ENCODE measurements at places on chromosomes 4 and X.

DNA sequence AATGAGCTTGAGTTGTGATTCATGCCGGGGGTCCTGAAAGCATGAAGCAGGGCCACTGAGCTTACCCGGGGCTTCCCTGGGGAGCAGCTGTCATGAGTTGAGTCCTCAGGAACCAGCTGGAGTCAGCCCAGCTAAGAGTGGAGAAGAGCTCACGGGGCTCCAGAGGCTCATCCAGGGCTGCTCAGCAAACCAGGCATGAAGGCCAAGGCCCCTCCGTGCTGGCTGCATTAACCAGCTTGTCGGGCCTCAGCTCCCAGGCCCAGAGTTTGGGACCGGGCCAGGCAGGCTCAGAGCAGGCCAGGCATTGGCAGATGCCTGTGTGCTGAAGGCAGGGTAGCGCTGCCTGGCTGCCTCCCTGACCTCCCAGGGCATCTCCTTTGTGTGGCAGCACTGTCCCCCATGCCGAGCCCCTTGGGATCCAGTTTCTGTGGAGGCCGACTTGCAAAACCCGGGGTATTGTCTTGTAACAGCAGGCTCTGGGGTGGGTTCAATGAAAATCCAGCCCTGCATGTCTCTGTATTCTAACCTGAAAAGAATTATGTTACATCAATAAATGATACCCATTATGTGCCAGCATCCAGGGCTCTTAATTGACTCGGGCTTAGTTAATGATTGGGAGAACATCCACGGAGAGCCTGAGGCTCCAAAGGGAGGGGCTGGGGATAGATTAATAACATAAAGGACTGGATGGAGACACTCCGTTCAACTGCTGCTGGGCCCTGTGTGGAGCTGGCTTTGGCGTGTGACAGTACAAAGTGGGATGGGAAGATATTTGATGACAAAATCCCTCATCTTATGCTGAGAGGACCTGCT lies 68.0 kb upstream of the MSX1 start:
- DNase-seq = no peak

DNA sequence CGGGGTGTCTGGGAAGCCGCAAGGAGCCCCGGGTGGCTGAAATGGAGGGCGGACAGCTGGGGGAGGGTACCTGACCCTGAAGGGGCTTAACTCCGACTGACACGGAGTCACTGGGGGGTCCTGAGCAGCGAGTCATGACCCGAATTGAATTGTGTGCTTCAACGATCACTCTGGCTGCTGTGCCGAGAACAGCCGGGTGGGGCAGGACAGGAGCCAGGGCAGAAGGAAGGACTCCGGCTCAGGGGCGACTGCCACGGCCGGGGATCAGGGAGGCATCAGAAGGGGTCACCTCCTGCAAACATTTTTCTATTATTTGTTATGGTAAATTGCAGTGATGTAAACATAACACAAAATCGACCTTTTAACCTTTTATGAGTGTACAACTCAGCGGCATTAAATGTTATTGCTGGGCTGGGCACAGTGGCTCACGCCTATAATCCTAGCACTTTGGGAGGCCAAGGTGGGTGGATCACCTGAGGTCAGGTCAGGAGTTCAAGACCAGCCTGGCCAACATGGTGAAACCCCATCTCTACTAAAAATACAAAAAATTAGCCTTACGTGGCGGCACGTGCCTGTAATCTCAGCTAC lies 21.6 kb downstream of the ZFYVE28 start:
- no peak for DNase-seq

DNA sequence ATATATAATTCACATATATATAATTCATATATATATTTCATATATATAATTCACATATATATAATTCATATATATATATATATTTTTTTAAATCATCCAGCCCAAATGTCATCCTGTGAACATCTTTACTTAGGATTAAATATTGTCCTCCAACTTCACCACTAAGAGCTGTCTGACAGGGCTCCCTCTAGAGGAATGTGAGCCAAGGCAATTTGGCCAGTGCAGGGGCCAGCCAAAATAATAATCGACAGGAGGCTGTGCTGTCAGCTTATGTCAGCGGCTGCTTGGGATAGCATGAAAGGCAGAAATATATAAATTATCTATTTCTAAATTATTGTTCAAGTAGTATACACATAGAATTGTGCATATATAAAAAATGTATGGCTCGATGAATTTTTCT lies 29.5 kb downstream of the EGFL6 start:
- DNase-seq = no peak

DNA sequence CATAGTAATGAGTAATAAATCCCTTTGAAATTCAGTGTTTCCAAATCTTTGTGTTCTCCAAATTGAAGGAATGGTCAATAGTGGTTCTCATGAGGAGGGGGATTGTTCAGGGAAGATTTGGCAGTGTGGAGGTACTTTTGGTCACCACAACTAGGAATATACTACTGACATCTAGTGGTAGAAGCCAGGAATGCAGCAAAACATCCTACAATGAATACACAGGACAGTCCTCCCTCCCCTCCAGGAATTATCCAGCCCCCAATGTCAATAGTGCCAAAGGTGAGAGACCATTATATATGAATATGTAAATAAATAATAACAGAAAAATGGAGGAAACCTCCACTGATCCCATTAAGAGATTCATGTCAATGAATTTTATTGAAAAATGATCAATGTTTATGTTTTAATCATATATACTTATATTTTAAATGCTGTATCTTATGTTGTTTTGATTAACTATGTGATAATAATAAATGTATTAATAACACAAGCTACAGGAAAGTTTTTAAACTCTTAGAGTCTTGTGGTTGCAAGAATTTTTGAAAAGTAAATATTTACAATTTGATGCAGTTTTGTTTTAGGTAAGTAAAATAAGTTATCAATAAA lies 14.4 kb upstream of the FAM9A start:
- DNase-seq = peak; percentile 20

DNA sequence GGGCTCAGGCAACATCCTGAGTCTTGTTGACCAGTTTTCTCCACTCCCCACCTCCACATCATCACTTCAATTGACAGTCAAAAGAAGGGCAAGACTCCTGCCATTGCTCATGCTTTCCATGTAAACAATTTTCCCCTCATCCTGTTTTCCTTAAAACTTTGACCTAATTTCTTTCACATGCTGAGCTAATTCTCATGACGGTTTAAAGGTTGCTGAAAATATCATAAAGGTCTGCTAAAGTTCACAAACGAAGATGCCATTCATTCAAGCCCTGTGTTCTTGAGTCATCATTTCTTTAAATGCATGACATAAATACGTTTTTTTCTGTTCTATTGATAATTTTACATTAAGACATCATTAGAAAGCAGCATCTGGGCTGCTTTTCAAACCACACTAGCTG lies 353.9 kb downstream of the NKX6-1 start:
- DNase-seq = no peak

- DNase-seq = no peak
Observed at GRCh38 chr4:41514766-41515481, 23.0 kb upstream of the LIMCH1 start.

DNA sequence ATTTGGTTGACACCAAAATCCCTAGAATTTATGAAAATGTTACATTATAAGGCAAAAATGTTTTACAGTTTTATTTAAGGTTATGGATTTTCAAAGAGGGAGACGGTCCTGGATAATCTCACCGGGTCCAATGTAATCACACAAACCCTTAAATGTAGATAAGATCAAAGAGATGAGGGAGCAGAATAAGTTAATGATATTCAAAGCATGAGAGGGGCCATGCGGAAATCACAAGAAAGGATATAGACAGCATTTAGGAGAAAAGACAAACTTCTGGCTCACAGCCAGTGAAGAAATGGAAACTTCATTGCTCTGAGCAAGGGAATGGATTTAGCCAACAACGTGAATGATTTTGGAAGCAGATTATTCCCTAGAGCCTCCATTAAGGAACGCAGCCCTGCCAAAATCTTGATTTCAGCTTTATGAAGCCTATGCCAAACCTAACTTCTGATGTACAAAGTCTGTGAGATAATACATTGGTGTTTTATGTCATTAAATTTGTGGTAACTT lies 684.4 kb upstream of the GNPDA2 start:
- no peak for DNase-seq

- DNase-seq = no peak
Observed at GRCh38 chrX:40573763-40574162, 7.0 kb upstream of the ATP6AP2 start.

GRCh38 chr4:170256807-170257206 lies 167.1 kb upstream of the AADAT start:
- DNase-seq = no peak

DNA sequence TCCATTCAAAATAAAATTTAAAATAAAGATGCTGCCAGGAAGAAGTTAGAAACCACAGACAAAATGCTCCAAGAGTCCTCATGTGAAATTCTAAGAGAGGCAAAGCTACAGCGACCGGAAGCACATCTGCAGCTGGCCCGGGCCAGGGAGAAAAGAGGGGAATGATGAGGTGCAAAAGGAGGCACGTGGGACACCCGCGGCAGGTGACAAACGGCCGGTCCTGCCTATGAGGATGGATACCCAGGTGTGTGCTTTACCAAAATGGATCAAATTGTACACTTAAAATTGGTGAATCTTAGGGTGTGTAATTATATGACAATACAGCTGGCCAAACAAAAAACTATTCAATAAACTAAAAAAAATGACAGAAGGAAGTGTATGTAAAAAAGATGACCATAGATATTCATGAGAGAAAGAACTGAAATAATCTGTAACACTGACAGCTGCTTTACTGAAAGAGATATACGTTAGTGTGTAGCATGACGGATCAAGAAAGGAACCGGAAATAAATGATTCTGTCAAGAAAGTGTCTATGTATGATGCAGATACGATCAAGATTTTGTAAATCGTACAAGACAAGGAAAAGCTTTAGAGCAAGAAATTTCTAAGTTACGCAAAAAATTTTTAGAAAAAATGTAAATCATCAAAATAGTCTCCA lies 29.5 kb downstream of the PPP2R3B start:
- DNase-seq = no peak

GRCh38 chr4:70936200-70936787 lies 34.1 kb downstream of the MOB1B start:
- DNase-seq = no peak

DNA sequence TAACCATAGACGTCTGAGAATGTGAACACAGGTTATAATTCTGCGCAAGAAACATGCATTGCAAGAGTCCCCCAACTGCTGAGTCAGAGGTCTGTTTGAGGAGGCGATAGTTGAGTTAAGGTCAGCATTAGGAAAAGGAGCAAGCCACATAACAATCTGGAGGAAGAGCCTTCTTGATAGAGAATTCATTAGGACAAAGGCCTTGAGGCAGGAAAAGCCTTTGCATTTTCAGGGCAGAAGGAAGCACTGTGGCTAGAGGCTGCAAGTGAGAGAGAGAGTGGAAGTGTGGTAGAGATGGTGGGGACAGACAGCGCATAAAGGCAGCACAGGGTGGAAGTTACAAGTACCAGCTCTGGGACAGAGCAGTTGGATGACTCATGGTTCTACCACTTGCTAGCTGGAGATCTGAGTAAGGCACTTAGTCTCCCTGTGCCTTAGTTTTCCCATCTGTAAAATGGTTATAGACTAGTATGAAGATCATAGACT lies 125.8 kb upstream of the LNX1 start:
- DNase-seq = no peak

GRCh38 chr4:38614231-38614630 lies 49.8 kb upstream of the KLF3 start:
- no peak for DNase-seq

DNA sequence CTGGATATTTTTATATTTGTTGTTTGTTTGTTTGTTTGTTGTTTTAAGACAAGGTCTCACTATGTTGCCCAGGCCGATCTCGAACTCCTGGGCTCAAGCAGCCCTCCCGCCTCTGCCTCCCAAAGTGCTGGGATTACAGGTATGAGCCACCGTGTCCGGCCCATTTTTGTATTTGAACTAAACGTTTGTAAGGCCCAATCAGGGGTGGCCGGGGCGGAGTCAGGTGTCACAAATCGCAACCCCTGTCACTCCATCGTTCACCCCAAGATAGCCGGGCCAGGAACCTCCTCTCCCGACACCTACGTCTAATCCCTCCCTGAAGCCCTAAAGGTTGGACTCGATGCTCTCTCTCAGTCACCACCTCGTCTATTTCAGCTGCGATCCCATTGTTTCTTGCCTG lies 722 bp upstream of the EFHC2 start:
- peak; percentile 20 for DNase-seq

DNA sequence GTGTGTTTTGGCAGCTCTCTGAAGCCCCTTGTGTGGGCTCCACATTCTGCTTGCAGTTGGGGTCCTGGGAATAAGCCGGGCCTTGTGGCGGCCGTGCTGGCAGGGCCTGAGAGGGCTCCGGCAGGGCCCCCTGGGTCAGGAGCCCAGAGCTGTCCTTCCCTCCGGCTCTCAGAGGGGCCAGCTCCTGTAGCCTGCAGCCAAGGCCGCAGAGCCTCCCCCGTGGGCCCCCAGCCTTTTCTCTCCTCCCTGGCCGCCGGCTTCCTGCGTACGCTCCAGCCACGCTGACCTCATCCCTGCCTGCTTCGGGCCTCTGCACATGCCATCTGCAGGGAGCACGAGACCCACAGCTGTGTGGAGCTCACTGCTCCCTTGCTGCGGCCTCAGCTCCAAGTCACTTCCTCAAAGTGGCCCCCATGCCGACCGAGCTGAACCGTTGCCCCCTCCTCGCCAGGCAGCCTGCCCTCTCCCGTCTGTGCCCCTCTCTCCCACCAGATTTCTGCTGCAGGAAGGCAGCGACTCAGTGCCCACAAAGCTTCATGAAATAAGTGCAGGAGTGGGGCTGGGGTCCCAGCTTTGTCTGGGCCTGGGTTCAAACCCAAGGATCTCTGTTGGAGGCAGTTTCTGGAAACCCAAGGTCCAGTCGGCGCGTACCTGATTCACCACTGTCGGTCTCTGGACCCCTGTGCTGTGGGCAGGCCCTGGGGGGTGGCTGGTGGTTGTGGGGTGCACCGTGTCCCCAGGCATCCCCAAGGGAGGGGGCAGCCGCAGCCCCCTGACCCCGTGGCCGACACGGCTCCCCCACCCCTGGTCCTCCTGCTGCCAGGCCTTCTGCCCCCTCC lies 57.1 kb upstream of the NKX1-1 start:
- no peak for DNase-seq

DNA sequence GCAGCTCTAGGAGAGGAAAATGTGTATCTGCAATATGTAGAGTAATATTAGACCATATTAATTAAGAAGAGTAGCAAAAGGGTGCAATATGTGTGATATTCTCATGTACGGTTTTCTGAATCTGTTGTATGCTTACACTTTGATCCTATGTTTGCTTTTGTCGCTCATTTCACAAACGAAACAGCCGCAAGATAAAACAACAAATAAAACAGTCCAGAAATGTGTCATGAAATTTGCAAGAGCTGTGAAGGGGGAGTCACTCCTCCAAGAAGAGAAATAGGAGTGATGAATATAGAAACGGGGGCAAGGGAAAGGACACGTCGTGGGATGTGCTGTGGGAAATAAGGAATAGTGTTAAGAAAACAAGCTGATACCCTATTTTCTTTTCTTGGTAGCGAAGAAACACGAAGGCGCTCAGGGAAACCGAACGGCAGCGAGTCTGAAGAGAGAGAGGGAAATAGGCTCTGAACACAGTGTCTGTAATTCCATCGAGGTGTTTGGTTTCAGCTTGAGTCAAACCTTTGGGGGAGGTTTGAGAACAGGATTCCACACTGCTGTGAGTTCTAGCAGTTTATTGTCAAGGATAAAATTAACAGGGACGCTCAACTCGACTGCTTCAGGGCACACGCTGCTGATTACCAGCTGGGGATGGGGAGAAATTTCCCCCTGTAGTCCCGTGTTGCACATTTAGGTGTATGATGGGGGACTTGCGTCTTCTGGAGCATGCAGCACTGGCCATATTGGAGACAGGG lies 595.6 kb upstream of the TENM3 start:
- DNase-seq = no peak

- DNase-seq = no peak
Observed at GRCh38 chr4:1488831-1489638, 82.8 kb upstream of the NKX1-1 start.
